Activated T-helper 17 cell treated with anti-CD3 and anti-CD28 coated beads, Interleukin-2, amount 50 U/mL, for 72 hours (primary cell): ENCODE measurements at places on chromosomes 1 and 21.

GRCh38 chr1:205565799-205566198 lies 61.3 kb downstream of the CDK18 start:
- ATAC-seq: no peak
- no peak overlapping the region for H3K4me3 ChIP-seq
- no peak overlapping the region for H3K27ac ChIP-seq
- H3K36me3 ChIP-seq: no peaks in the 10 kb centered on the region
- H3K4me1 ChIP-seq: no peaks in the 10 kb centered on the region

DNA sequence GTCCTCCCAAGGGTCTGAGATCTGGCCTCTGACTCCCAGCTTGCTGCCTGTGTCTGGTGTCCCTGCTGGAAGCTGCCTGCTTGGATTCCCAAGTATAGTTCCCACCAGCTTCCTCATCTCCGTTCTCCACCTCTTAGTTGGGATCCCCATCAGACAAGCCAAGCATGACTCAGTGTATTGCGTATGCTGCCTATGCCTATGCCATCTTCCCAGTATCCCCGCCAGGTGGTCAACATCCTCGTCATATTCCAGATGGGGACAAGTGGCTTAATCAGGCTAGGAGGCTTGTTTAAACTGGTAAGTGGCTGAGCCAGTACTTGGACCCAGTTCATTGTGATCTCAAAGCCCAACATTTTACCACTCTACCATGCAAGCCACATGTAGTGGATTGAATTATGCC lies 204.4 kb downstream of the GRIK3 start:
- H3K27ac ChIP-seq: no peak overlapping the region
- no peaks in the 10 kb centered on the region for H3K36me3 ChIP-seq
- peaks cover 18% of the 10 kb centered on the region for H3K27me3 ChIP-seq
- H3K4me3 ChIP-seq: no peak overlapping the region
- no peak for ATAC-seq

- no peak overlapping the region for H3K27ac ChIP-seq
- H3K4me1 ChIP-seq: no peaks in the 10 kb centered on the region
- H3K4me3 ChIP-seq: no peak overlapping the region
- H3K27me3 ChIP-seq: peaks cover 4% of the 10 kb centered on the region
- no peak for ATAC-seq
Measured at GRCh38 chr21:39666026-39666425, 53.3 kb downstream of the B3GALT5 start.

DNA sequence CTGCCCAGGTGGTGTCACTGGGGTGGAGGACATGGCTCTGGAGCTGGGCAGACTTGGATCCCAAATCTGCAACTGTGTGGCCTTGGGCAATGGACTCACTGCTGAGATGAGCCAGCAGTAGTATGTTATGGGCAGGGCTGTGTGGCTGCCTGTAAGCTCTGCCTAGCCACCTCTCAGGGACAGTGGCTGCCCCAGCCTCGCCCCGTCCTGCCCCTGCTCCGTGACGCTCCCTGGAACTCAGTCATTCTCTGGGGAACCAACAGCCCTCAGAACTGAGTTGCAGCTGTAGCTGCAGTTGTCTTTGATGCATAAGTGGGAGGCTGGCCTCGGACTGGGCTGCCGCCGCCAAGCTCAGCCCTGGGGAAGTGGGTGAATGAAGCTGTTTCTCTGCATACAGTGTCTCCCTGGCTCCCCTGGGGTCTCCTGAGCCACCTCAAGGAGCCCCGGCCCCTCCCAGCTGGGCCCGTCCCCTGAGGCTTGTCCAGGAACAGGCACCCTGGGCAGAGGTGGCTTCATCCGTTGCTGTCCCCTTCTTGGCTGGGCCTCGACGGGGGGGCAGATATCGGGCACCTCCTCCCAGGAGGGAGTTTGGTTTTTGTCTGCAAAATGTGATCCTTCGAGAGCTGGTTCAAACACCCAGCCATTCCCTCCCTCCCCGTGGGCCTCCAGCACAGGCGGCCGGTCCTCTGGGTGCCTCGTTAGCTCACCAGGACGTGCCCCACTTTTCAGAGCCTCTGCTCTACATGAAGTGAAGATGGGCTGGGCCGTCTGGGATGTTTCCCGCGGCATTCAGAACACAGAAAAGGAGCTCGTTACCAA lies 26.2 kb upstream of the PLCH2 start:
- no peaks in the 10 kb centered on the region for H3K36me3 ChIP-seq
- no peak for ATAC-seq
- no peak overlapping the region for H3K4me3 ChIP-seq
- H3K27me3 ChIP-seq: peaks cover 3% of the 10 kb centered on the region
- no peak overlapping the region for H3K27ac ChIP-seq
- no peaks in the 10 kb centered on the region for H3K4me1 ChIP-seq

DNA sequence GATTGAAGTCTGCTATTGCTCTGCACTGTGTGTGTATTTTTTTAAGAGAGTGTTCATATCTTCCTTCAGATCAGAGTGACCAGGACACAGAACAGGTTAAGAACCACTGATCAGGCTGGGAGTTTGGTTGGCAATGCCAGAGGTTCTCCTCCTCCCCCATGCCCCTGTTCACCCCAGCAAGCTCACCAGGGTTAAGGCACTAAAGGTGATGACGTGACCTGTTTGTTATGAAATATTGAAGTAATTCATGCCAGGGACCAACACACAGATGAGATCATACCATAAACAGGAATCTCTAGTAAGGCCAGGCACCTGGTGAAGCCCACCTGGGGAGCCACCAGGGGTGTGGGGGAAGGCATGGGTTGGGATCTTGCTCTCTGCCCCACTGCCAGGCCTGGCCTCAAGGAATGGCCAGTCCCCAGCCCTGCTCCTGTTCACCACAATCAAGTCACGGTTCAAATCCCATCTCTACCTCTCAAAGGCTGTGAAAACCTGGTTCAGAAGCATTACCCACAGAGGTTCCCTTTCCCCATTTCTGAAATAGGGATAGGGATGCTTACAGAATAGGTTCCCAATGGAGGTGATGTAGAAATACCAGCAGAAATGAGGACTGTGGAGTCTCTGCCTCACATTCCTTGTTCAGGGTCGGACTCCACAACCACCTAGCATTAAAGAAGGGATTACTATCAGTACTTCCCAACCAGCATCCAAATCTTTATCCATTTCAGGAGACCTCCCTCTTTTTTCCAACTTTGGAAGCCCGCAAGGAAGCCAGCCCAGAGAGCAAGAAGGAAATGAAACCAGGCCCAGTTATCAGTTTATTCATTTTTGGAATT lies 2.4 kb downstream of the ID3 start:
- H3K27ac ChIP-seq: peak overlapping the region; percentile 77
- ATAC-seq: no peak
- no peaks in the 10 kb centered on the region for H3K27me3 ChIP-seq
- peak overlapping the region; percentile 94 for H3K4me3 ChIP-seq

- no peaks in the 10 kb centered on the region for H3K36me3 ChIP-seq
- no peak overlapping the region for H3K4me3 ChIP-seq
- no peak for ATAC-seq
- no peak overlapping the region for H3K27ac ChIP-seq
- peaks cover 5% of the 10 kb centered on the region for H3K27me3 ChIP-seq
Measured at GRCh38 chr1:200332716-200333115, 77.1 kb downstream of the ZNF281 start.

DNA sequence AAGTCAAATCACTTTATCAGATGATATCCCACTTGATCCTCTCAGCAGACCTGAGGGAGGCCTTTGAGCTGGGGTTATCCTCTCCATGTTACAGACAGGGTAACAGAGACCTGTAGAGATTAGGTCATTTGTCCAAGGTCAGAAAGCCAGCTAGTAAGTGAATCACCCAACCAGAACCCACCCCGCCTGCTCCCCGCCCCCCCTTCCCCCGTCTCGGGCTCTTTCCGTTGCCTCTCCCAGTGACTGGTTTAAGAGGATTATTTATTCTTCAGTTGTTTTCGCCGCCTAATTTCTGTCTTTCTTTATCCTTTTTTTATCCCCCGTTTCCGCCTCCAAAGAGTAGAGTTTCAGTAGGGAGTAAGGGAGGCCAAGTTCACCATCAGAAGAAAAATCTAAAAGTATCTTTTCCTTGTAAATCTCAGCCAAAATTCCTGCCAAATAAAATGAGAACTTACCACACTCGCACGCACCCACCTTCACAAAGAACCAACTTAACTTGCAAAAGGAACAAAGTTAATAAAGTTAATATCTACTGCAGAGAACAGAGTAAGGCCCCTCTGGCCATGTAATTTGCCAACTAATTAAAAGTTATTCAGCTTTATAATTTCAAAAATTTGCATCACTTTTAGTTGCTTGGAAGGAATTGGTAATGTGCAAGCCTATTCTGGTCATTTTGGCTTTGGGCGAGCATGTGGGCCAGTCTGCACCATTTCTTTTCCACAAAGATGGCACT lies 76.8 kb upstream of the TRABD2B start:
- no peaks in the 10 kb centered on the region for H3K4me1 ChIP-seq
- H3K36me3 ChIP-seq: no peaks in the 10 kb centered on the region
- no peak overlapping the region for H3K4me3 ChIP-seq
- H3K27ac ChIP-seq: no peak overlapping the region
- peaks cover 25% of the 10 kb centered on the region for H3K27me3 ChIP-seq

DNA sequence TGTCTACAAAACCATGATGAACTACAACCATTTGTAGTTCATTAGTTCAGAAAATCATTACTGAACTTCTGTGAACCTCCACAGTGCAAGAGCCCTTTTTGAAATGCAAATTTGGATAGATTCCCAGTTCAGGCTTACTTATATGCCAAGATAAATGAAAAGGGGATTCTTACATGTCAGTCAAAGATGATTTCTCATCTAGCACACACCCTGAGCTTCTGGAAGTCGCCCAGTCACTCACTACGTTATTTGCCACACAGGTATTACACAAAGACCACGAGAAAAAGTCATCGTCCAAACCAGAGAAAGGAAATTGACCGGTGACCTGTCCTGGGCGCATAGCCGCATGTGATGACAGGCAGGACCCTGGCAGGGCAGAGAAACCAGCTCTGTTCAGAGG lies 41.8 kb downstream of the ETS2 start:
- H3K27ac ChIP-seq: no peak overlapping the region
- peaks cover 6% of the 10 kb centered on the region for H3K27me3 ChIP-seq
- no peaks in the 10 kb centered on the region for H3K36me3 ChIP-seq
- no peaks in the 10 kb centered on the region for H3K4me1 ChIP-seq

DNA sequence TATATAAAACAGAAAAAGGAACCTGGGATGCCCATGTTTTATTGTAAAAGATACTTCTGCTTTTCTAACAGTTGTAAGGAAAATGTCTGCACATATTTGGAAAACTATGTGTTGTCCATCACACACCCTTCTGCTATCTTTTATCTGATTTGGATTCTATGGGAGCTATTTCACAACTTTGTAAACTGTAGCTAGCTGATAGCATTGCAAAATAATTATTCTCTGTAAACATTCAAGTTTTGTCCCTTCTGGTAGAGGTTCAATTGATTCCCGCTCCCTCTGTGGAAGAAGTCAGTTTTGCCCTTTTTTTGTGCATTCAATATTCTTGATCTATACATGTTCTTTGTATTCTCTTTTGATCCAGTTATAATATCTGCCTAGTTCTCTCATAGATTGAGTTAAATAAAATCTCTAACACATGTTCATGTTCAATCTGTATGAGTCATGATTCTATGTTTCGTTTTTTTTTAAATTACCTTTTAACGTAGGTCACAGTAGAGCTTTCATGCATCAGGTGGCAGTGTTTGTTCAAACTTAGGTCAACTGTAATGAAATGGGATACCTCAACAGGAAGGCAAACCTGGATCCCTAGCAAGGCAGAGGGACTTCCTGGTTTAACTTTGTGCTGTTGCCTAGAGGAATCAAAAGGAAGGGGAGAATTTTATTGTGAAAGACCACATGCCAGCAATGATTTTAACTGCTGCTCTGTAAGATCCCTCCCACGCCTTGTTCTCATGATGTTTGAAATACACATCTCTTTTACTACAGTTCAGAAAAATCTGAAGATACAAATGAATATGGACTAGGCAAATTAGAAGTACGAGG lies 26.0 kb upstream of the BCL9 start:
- peak; percentile 84 for ATAC-seq
- peaks cover 7% of the 10 kb centered on the region for H3K4me1 ChIP-seq
- no peaks in the 10 kb centered on the region for H3K36me3 ChIP-seq
- H3K27ac ChIP-seq: no peak overlapping the region
- H3K4me3 ChIP-seq: no peak overlapping the region
- peaks cover 6% of the 10 kb centered on the region for H3K27me3 ChIP-seq

GRCh38 chr21:27077501-27077900 lies 110.6 kb upstream of the ADAMTS5 start:
- no peaks in the 10 kb centered on the region for H3K4me1 ChIP-seq
- ATAC-seq: no peak
- no peaks in the 10 kb centered on the region for H3K27me3 ChIP-seq
- H3K27ac ChIP-seq: no peak overlapping the region

DNA sequence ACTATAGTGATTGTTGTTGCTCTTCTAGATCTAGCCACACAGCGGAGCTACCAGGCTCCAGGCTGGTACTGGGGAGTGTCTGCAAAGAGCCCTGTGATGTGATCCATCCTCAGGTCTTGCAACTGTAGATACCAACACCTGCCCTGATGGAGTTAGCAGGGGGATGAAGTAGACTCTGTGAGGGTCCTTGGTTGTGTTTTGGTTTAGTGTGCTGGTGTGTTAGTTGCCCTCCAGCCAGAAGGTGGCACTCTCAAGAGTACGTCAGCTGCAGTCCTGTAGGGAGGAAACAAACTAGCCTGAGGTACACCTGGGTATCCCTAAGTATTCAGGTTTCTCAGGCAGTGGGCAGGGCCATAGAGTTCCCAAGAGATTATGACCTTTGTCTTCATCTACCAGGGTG lies 81.2 kb upstream of the TMPRSS2 start:
- no peak for ATAC-seq
- H3K27ac ChIP-seq: no peak overlapping the region
- no peak overlapping the region for H3K4me3 ChIP-seq
- H3K27me3 ChIP-seq: peaks cover 6% of the 10 kb centered on the region
- no peaks in the 10 kb centered on the region for H3K4me1 ChIP-seq

- H3K4me1 ChIP-seq: no peaks in the 10 kb centered on the region
- H3K27me3 ChIP-seq: no peaks in the 10 kb centered on the region
- peaks cover 29% of the 10 kb centered on the region for H3K36me3 ChIP-seq
- no peak overlapping the region for H3K4me3 ChIP-seq
Measured at GRCh38 chr1:97506368-97506767, 414.5 kb downstream of the DPYD start.

DNA sequence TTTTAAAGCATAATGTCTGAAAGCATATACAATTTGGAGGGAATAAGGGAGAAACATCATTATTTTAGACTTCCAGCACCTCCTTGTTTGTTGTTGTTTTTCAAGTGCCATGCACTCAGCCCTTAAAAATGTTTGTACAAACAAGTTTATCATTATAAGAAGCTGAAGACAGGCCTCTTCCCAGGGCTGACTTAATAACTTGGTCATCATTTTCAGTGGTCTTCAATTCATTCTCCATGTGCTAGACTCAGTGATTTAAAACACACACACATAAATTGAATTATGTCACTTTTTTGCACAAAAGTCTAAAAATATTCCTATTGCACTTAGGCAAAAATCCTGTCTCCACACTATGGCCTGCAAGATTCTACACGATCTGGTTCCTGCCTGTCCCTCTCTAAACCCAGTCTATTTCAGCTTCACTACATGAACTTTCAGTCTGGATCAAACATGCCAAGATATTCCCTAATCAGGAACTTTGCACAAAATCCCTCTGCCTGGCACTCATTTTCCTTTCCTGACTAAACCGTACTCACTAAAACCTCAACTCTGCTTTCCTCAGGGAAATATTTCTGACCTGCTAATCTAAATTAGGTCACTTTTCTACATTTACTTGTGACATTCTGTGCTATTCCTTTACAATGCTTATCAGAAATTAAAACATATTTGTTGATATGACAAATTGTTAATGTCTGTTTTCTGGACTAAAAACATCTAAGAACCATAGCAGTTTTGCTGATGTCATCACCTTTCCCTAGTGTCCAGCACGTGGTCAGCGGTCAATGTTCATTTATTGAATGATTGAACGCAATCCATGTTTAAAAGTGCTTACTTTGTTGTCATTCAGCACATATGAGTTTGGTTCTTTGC lies 14.8 kb upstream of the GBP5 start:
- ATAC-seq: peak; percentile 25
- H3K27me3 ChIP-seq: no peaks in the 10 kb centered on the region
- H3K27ac ChIP-seq: peak overlapping the region; percentile 86
- peaks cover 54% of the 10 kb centered on the region for H3K4me1 ChIP-seq
- H3K36me3 ChIP-seq: no peaks in the 10 kb centered on the region
- peak overlapping the region; percentile 79 for H3K4me3 ChIP-seq
